Thyroid gland (tissue), 4 donors: ENCODE measurements at places on chromosomes 2 and 18.

GRCh38 chr2:45176390-45176789 is 167.1 kb upstream of the SIX2 start:
- DNase-seq, result no peak

- DNase-seq, result no peak
Observed at GRCh38 chr18:48816554-48816953, 134.2 kb downstream of the SMAD7 start.

DNA sequence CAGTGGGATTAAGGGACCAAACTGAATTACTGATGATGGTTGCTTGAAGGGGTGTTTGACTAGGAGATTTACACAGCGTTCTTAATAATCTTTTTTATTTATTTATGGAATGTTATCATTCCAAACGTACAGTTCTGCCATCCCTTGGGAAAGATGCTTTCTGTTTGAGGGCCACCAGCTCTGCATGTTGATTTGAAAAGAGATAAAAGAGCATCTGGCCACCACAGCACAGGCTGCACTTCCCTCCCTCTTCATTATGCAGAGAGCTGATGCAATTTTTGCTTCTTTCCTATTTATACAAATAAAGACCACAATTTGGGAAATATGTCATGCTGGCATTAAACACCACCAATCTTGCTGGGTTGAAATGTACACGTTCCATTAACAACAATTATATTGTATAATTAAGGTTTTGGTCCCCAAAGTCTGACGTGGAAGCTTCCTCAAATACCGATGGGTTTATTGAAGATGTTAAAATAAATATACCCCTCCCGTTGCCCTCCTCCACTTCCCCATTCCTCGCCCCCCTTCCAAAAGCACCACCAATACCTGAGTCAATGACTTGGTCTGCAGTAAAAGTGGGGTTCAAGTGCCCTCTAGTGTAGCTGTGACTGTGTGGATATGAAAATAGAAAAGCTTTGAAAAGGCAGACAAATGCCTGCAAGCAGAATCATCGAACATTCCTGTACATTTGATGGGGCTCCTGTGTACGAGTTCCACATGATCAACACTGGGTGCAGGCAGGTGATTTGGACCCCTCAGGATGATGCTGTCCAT is 211.9 kb downstream of the HRH4 start:
- no peak for DNase-seq

- no peak for DNase-seq
Observed at GRCh38 chr2:85235281-85235680, 92.5 kb downstream of the TGOLN2 start.
